ENCODE measurements at places on chromosomes 4 and X. TPM values are rescaled to one million over a fixed set of nuclear protein-coding genes. Genes with fewer than 3 reads are reported as not detected.

- peak; percentile 17 for DNase-seq
Observed at GRCh38 chr4:141636771-141637460, 533 bp downstream of the IL15 start.

Gene MAGEA4
- not detected for total RNA-seq

Gene NR0B1
- total RNA-seq, result not detected

DNA sequence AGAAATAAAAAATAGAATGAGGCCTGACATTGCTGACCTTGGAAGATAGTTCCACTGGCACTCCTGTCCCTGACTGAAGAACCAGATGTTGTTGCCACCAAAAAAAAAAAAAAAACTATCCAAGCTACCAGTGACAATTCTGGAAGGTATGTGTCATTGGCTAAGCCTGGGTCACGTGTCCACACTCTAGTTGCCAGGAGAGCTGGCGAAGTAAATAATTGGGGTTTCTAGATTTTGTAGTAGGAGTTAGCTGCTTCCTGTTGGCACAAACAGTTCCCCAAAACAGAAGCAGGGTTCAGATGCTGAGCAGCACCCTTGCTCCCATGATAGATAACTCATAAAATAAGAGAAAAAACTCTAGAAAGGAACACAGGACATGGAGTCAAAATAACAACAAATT is 20.5 kb downstream of the MND1 start:
- no peak for DNase-seq

GRCh38 chr4:107757864-107758476 is 37.9 kb upstream of the PAPSS1 start:
- DNase-seq, result no peak

DNA sequence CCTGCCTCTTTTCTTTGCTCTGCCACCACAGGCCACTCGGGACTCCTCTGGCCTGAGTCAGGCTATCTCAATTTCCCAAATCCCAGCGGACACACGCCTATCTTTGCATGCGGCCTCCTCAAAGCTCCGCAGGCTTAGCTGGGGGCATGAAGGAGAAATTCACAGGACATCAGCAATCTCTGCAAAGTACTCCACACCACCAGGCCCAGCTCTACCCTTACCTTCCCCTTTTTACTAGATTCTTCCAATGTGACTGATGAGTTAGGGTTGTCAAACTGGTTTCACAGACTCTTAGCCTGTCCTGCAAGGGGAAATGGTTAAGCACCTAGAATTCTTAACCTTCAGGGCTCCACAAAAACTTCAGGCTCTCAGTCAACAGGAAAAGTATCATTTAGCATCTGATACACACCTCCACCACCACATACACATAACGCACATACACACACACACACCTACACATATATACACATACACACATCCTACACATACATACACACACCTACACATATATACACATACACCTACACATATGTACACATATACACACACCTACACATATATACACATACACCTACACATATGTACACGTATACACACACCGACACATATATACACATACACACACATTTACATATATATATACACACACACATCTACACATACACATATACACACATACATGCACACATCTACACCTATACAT is 349.1 kb downstream of the ANK2 start:
- no peak for DNase-seq

Gene FANCB
- total RNA-seq, result 2.8 TPM

GRCh38 chr4:53644607-53645006 is 53.3 kb upstream of the LNX1 start:
- DNase-seq, result peak; percentile 82

Gene PRR27
- total RNA-seq, result not detected

DNA sequence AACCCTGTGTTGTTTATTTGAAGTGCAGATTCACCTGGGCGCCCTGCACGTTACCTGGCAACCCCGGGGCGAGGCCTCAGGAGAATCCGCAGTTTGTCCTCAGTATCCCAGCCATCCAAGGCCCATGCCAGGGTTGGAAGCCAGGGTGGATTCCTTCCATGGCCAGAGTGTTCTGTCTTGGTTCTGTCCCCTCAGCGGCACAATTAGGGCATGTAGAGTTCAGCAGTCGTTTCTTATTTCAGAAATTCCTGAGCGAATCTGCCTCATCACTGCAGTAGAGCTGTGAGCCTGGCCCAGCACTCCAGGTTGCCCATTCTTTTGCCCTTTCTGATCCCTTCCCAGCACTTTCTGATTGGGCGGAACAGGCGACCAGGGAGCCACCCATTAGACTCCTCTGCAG is 29.9 kb upstream of the CLCN4 start:
- DNase-seq, result no peak

GRCh38 chr4:41069838-41070237 is 144.5 kb downstream of the APBB2 start:
- DNase-seq, result no peak

Measured in breast epithelium (tissue), 4 donors.